GM23338 (cell line): ENCODE measurements at places on chromosomes 2 and 18. TPM values are rescaled to one million over a fixed set of nuclear protein-coding genes. Genes with fewer than 3 reads are reported as not detected.

GPR45 gene
- total RNA-seq: 0.21 and 0.23 TPM in 2 replicates

ZNF804A gene
- total RNA-seq: not detected in 2 replicates

CFAP65 gene
- total RNA-seq: 0.23 and 0.38 TPM in 2 replicates

TWSG1 gene
- 29.0 and 29.1 TPM in 2 replicates for total RNA-seq

TMEM131 gene
- total RNA-seq: 22.7 and 32.9 TPM in 2 replicates

CCDC150 gene
- 30.2 and 56.3 TPM in 2 replicates for total RNA-seq

CCL20 gene
- not detected in 2 replicates for total RNA-seq

GKN2 gene
- not detected in 2 replicates for total RNA-seq

GPC1 gene
- total RNA-seq: 46.2 and 56.9 TPM in 2 replicates

DYNAP gene
- total RNA-seq: 0.28 and 1.0 TPM in 2 replicates

- no peak overlapping the region for H3K27ac ChIP-seq
- no peak overlapping the region for H3K4me3 ChIP-seq
- H3K4me1 ChIP-seq: no peaks in the 10 kb centered on the region
- DNase-seq: no peak
These were observed 132.0 kb upstream of the CCDC195 start for GRCh38 chr2:224847961-224848850.

- no peaks in the 10 kb centered on the region for H3K36me3 ChIP-seq
- H3K4me3 ChIP-seq: no peak overlapping the region
- H3K27ac ChIP-seq: no peak overlapping the region
- peaks cover 5% of the 10 kb centered on the region for H3K4me1 ChIP-seq
- no peaks in the 10 kb centered on the region for H3K27me3 ChIP-seq
- DNase-seq: no peak
These were observed 367.8 kb upstream of the HS6ST1 start for GRCh38 chr2:128686497-128686859.

DNA sequence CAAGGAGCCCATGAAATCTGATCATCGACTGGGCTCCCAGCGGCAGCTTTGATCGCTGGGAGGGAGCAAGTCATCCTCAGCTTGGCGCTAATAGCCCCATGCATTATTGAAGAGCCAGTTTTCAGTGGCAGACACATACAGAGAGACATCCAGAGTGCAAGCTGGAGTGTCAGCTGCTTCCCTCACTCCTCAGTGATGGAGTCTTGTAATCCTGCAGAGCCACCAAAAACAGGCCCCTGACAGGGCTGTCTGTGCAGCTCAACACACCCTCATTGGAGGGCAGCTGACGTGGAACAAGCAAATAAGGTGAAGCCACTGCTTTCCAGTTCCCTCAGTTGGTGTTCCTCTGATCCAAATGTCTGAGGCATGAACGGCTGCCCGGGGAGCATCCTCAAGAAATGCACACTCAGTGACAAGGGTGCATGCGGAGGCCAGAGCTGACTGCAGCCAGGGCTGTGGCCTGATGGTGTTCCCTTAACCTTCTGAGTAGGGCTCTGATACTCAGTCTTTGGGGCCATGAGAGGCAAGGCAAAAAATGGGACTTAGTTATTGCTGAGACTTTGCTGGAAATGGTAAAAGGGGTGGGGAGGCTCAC lies 97.4 kb downstream of the RHOB start:
- no peaks in the 10 kb centered on the region for H3K4me1 ChIP-seq
- no peak overlapping the region for H3K27ac ChIP-seq
- no peaks in the 10 kb centered on the region; the same call in 1 of the 2 replicates for H3K36me3 ChIP-seq
- H3K27me3 ChIP-seq: no peaks in the 10 kb centered on the region

GRCh38 chr2:20072436-20073158 lies 21.2 kb upstream of the LAPTM4A start:
- H3K36me3 ChIP-seq: no peaks in the 10 kb centered on the region
- no peak overlapping the region for H3K27ac ChIP-seq
- no peaks in the 10 kb centered on the region for H3K27me3 ChIP-seq
- H3K4me3 ChIP-seq: no peak overlapping the region

DNA sequence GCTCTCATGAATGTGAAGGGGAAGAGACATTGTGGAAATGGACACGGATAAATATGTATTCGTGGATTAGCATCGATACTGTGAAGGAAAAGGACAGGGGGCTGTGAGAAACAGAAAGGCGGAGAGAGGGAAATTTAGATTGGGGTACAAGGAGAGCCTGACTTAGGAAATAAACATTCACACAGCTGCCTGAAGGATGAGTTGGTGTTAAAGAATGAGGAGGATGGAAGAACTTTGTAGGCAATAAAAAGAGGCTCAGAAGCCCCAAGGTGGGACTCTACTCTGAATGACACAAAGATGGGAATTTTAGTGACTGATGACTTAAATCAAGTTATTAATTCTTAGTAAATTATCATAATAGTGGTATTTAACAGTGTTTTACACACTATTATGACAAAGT lies 10.1 kb downstream of the MYO1B start:
- H3K27ac ChIP-seq: no peak overlapping the region
- H3K4me3 ChIP-seq: no peak overlapping the region
- DNase-seq: no peak
- no peaks in the 10 kb centered on the region for H3K36me3 ChIP-seq

DNA sequence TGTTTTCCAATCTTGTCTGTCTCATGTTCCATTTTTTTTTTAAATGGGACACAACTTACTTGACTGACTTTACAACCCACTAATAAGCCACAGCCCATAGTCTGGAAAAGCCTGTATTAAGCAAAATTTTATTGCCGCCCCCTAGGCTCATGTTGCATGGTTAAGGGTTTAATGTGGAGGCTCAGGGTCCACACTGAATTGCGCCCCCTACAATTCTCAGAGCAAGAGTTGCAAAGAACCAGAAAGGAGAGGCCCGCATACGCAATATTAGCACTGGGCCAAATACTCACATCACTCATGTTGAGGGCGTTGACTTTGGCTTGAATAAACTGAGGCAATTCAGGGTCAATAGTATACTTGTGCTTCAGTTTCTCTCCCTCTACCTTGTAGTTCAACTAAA lies 65.5 kb downstream of the NEB start:
- DNase-seq: peak; percentile 61

GRCh38 chr2:12712881-12713280 lies 3.9 kb upstream of the TRIB2 start:
- no peak overlapping the region for H3K4me3 ChIP-seq
- H3K27ac ChIP-seq: no peak overlapping the region
- H3K36me3 ChIP-seq: no peaks in the 10 kb centered on the region
- H3K4me1 ChIP-seq: peaks cover 16% of the 10 kb centered on the region
- no peak for DNase-seq

DNA sequence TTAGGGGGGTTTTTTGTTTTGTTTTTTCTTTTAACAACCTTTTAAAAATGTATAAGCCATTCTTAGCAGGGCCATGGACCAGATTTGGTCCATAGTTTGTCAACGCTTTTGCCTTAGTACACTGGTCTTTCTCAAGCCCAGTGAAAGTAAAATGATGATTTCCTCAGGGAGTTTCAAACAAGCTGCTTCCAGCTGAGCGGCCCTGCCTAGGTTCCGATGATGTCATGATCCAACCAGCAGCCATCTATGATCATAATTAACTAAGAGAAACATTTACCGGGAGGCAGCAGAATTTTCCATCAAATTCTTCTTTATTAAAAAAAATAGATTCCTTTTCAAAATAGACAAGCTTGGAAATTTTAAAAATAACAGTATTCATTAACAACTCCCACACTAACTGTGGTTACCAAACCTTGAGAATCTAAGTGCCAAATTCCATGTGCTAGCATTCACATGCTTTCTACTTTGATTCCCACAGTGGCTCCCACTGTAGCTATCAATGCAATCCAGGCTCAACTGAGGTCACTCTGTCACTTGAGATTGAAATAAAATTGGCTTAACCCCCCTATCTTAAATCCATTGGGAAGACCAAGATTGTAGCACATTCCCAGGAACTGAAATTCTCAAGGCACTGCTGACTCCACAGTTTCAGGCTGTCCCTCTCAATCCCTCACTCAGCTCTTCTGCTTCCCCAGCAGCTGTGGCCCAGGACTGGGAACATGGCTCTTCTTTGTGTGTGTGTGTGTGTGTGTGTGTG lies 148.9 kb downstream of the RNF152 start:
- no peaks in the 10 kb centered on the region for H3K27me3 ChIP-seq
- no peak overlapping the region for H3K4me3 ChIP-seq
- no peak for DNase-seq

GRCh38 chr2:84126530-84126929 lies 332.6 kb downstream of the SUCLG1 start:
- no peaks in the 10 kb centered on the region for H3K4me1 ChIP-seq
- no peaks in the 10 kb centered on the region for H3K27me3 ChIP-seq
- H3K4me3 ChIP-seq: no peak overlapping the region
- H3K36me3 ChIP-seq: no peaks in the 10 kb centered on the region

GRCh38 chr2:126658905-126659561 lies 3.1 kb downstream of the GYPC start:
- no peak overlapping the region for H3K4me3 ChIP-seq
- no peak overlapping the region for H3K27ac ChIP-seq
- DNase-seq: no peak

GRCh38 chr2:60925994-60926740 lies 44.8 kb downstream of the REL start:
- peak overlapping the region; percentile 34; the same call in 1 of the 2 replicates for H3K27ac ChIP-seq
- no peaks in the 10 kb centered on the region for H3K36me3 ChIP-seq
- no peak overlapping the region for H3K4me3 ChIP-seq
- peak; percentile 28 for DNase-seq
- H3K27me3 ChIP-seq: no peaks in the 10 kb centered on the region

DNA sequence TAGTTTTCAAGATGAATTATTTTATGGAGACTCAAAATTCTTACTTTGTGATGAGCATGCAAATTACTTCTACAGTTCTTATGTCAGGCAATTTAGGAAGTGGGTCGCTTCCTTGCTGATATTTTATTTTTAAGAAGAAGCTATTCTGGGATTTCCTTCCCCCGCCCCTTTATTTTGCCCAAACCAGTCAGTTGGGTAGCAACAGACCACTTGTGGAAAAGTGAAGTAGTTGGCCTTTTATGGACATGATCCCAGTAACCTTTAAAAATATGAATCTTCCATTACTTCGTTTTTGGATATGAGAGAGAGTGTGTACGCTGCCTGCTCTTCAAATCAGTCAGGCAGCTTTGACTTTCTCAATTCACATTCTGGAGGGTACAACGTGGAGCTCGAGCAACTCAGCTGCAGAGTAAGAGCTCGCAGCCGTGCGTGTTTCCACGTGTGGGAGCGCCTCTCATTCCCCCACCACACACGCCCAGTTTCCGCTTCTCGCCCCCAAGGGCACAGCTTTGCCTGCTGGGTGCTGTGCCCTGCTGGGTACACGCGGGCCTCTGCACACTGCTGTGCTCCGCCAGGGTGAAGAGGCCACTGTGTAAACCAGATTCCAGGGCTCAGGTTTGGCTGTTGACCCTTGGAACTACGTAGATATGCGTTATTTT lies 92.6 kb downstream of the ITGB1BP1 start:
- no peak for DNase-seq
- H3K36me3 ChIP-seq: no peaks in the 10 kb centered on the region
- no peak overlapping the region for H3K27ac ChIP-seq
- H3K27me3 ChIP-seq: no peaks in the 10 kb centered on the region
- peaks cover 11% of the 10 kb centered on the region for H3K4me1 ChIP-seq
- no peak overlapping the region for H3K4me3 ChIP-seq

GRCh38 chr2:25411281-25411680 lies 69.6 kb upstream of the DNMT3A start:
- H3K4me1 ChIP-seq: no peaks in the 10 kb centered on the region
- no peak overlapping the region for H3K4me3 ChIP-seq
- DNase-seq: no peak
- H3K27me3 ChIP-seq: no peaks in the 10 kb centered on the region

DNA sequence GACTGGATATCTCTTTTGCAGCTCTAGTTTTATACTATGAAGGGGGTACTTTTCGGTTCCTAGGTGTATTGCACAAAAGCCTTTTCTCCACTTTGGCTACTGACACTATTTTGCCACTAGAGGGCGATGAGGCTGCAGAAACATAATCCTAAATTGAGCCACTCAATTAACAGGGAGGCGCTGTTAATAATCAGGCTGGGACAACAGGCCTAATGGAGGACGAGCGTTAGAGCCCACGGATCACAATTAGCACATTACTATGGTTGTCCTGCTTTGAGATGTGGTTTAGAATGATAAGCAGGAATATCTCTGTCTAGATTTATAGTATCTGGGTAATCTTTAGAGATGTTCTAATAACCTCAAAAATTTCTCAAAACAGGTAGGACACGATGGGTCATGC lies 62.2 kb upstream of the PMAIP1 start:
- no peak overlapping the region for H3K27ac ChIP-seq
- H3K27me3 ChIP-seq: no peaks in the 10 kb centered on the region
- peaks cover 41% of the 10 kb centered on the region for H3K4me1 ChIP-seq
- no peaks in the 10 kb centered on the region for H3K36me3 ChIP-seq

DNA sequence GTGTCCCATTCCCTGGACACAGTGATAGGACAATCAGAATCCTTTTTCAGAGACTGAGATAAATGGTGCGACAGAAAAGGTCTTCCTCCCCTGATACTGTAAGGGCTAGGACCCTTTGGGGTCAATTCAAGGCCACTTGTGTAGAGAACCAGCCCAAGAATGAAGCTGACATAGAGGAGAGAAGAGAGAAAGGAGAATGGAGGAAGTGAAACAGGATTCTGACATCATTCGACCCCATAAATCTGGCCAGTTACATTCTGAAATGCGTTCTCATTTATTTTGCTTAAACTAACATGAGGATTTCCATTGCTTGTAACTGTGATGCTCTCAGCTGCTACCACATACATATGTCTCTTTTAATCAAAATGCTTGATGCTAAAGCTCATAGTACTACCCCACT lies 148.1 kb downstream of the TMEM163 start:
- H3K27ac ChIP-seq: no peak overlapping the region
- no peak overlapping the region for H3K4me3 ChIP-seq
- no peaks in the 10 kb centered on the region for H3K27me3 ChIP-seq
- no peak for DNase-seq
- H3K36me3 ChIP-seq: no peaks in the 10 kb centered on the region

DNA sequence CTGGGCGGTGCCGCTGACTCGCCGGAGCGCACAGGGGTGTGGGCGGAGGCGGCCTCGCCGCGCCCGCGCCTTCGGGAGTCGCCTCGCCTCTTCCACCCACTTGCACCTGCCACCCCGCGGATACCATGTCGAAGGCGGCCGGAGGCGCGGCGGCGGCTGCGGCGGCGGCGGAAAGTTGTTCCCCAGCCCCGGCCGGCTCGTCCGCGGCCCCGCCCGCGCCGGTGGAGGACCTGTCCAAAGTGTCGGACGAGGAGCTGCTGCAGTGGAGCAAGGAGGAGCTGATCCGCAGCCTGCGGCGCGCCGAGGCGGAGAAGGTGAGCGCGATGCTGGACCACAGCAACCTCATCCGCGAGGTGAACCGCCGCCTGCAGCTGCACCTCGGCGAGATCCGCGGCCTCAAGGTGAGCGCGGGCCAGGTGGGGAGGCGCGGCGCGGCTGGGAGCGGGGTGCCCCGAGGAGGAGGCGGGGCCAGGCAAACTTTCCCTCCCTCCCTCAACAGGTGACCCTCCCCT lies 766 bp downstream of the CCDC85A start:
- H3K4me1 ChIP-seq: peaks cover 7% of the 10 kb centered on the region
- H3K36me3 ChIP-seq: no peaks in the 10 kb centered on the region
- peaks cover 97% of the 10 kb centered on the region for H3K27me3 ChIP-seq
- no peak overlapping the region for H3K27ac ChIP-seq
- peak overlapping the region; percentile 70 for H3K4me3 ChIP-seq
- peak; percentile 52 for DNase-seq
